ENCODE measurements at places on chromosomes 13 and 19.
A peak's percentile ranks its signal among the peaks of the same experiment; 100 is the strongest.

- no peak for DNase-seq
Observed at GRCh38 chr13:62910541-62911060, 1495.0 kb upstream of the PCDH20 start.

GRCh38 chr13:31166591-31166990 is 4.9 kb upstream of the HSPH1 start:
- DNase-seq = no peak

GRCh38 chr19:51107406-51108065 is 673 bp downstream of the CTU1 start:
- DNase-seq = peak; percentile 20

- no peak for DNase-seq
Observed at GRCh38 chr13:30339738-30340330, 32.5 kb upstream of the KATNAL1 start.

DNA sequence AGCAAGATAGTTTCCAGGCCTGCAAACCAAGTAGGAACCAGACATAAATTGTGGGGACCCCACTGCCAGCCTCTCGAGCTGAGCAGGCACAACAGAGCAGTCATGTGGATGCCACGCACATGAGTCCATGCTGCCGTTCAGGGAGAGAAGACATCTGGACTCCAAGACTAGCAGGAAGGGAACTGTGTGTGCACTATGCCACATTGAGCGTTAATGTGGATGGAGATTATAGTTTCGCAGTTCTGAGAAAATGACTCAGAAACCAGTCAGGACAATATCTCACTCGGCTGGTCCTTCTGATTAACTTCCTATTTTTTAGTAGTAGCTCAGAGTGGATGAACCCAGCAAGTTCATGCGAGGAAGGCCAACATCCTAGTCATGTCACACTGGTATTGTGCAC is 124.9 kb downstream of the CRYL1 start:
- no peak for DNase-seq

- DNase-seq = peak; percentile 42
Observed at GRCh38 chr19:46624958-46625661, at the start of gene PTGIR. Gene PTGIR, minus strand, starts transcription at chr19:46625089. Its CDS starts 864 bp downstream, at chr19:46624225.

- no peak for DNase-seq
Observed at GRCh38 chr19:12208221-12208620, 45.3 kb downstream of the ZNF136 start.

GRCh38 chr13:42747399-42747873 is 33.9 kb upstream of the FAM216B start:
- no peak for DNase-seq

DNA sequence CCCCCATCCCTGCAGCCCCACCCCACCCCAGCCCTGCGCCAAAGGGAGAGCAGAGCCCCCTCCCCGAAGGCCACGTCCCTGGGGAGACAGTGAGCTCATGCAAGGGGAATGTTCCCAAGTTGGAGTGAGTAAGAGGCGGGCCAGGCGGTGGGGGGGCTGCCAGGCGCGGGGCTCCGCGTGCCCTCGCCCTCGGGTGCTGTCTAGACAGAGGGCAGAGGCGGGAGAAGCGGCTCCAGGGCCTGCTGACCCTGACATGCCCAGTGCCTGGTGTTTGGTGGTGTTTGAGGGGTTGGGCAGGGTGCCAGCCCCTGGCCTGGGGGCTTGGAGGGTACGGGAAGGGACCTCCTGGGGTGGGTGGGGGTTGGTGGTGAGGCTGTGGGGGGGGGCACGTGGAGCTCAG is 1.0 kb downstream of the FSTL3 start:
- DNase-seq = peak; percentile 24

DNA sequence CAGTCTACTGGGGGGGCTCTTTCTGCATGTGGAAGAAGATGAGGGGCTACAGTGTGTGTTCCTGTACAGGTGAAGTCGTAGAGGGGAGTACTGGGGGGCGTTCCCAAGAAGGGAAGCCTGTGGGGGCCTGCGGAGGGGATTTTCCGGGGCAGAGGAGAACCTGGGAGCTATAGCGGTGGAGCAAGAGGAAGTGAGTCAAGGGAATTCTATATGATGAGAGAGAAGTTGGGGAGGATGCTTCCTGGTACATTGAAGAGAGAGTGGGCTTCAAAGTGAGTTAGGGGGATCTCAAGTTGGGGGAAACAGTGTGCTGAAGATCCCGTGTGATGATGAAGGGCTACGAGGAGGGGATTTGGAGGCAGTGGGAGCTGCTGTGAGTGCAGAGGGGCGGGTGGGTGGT is 1.9 kb upstream of the CACNG8 start:
- no peak for DNase-seq

DNA sequence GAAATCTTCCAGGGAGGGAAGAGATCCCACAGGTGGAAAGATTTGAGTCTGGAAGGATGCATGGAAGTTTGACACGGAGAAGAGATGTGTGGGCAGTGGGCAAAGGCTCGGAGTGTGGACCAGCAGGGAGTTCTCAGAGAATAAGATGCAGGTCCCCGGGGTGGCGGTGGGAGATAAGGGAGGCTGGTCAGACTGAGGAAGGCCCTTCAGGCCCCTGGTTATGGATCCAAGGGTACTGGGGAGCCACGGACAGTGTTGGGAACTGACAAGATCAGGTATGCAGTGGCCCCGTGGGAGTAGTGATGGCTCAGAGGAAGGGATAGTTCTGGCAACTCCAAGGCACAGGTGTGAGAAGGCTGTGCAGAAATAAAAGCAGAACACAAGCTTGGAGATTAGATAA is 2.5 kb downstream of the CAMSAP3 start:
- DNase-seq = no peak

DNA sequence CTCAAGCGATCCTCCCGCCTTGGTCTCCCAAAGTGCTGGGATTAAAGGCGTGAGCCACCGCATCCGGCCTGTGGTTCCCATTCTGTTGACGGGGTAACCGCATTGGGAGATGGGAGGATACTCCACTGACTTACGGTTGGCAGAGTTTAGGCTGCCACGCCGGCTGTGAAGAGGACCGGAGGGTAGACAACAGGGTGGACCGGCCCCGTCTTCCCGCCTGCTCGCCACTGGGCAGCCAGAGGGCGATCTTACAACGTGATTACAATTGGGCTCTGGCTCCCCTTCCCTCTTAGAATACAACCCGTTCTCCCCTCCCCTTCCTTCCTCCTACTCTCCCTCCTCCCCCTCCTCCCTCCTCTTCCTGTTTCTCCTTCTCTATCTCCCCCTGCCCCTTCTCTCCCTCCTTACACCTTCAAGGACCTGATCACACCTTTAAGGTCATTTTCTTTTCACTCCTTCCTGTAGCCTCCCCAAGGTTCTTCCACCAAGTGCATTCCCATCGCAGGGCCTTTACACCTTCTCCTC is 957 bp upstream of the CCDC194 start:
- peak; percentile 56 for DNase-seq

- no peak for DNase-seq
Observed at GRCh38 chr13:93377196-93377595, 150.6 kb downstream of the GPC6 start.

GRCh38 chr19:45742969-45743368 is 9.7 kb downstream of the MEIOSIN start:
- DNase-seq = no peak

DNA sequence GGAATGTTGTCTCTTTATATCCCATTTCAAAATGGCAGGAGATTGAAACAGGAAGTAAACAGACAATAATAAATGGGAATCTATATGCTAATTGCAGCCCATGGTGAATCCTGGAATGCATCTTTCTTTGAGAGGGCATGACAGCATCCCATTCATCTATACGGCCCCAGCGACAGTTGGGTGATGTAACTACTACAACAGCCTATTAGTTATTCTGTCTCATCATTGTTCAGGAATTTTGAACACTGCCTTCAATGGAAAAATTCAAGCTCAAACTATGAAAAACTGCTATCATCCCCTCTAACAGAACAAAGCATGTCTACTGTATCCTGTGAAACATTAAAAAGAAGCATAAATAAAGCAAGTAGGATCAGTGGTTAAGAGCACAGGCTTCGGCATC is 262.1 kb downstream of the DCT start:
- no peak for DNase-seq

DNA sequence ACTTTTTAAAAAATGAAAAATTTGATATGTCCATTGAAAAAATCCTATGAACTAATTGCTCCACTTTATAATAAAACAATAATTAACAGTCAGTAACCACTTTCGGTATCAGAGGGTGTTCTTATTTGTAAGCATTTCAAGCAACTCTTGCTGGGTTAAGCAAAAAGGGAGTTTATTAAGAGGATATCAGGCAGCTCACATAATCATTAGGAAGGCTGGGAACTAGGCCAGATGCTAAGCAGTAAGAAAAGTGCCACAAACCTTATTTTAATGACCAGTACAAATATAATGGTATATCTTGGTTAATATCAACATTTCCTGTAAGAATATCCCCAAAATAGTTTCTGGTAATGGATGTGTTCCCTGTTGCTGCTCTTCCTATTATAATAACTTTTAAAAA is 2618.3 kb upstream of the PCDH20 start:
- no peak for DNase-seq

DNA sequence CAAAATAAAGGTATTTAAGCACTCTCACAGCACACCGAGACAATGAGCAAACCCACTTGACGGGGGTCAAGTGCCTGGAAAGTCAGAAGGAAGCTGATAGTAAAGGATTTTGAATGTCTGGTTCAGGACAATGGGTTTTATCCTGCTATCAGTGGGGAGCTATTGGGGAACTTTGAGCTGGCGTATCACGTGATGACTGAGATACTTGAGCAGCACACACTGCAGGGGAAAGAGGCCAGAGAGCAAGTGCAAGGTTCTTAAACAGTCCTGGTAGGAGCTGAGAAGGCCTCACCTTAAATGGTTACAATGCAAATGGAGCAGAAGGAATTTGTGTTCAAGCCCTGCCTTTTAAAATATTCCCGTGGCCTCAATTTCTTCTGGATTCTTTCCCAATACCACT is 225.3 kb downstream of the LACC1 start:
- no peak for DNase-seq

DNA sequence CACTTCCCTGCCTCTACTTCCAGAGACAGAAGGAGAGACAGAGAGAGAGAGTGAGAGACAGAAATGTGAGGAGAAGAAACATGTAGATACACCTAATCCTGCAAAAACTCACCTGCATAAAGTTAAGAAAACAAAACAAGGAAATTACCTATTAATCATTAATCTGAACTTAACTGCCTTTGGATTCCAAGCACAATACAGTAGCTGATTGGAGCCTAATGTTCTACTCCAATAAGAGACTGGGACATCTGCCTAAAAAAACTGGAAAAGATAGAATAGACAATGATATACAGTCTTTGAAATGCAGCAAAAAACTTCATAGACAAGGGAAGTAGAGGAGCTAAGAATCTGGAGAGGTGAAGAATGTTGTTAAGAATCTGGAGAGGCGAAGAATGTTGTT is 910.2 kb upstream of the SLC10A2 start:
- DNase-seq = no peak

DNA sequence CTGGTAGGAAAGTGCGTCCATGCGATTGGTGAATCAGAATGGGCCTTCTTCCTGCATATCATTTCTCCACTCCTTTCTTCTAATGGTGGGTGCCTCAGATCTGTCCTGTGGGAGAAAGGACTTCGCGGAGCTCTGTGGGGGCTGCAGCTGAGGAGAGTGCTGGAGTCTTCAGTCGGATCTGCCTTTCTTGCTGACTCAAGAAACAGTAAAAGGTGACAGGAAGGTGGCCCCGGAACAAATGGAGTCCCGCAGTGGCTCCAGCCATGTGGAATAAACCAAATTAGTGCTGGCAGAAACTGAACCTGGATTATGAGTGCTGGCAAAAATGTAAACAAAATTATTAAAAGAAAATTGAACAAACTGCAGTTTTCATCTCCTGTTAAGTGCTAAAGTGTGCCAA is 15.1 kb upstream of the GAS6 start:
- no peak for DNase-seq

- DNase-seq = no peak
Observed at GRCh38 chr13:111424134-111424533, 103.7 kb downstream of the TEX29 start.

GRCh38 chr19:10870955-10871603 is at the start of gene CARM1:
Gene CARM1, plus strand, starts transcription at chr19:10871553. Its CDS starts 150 bp downstream, at chr19:10871703.
- DNase-seq = peak; percentile 99

GRCh38 chr13:74246487-74246886 is 112.3 kb upstream of the KLF12 start:
- no peak for DNase-seq

DNA sequence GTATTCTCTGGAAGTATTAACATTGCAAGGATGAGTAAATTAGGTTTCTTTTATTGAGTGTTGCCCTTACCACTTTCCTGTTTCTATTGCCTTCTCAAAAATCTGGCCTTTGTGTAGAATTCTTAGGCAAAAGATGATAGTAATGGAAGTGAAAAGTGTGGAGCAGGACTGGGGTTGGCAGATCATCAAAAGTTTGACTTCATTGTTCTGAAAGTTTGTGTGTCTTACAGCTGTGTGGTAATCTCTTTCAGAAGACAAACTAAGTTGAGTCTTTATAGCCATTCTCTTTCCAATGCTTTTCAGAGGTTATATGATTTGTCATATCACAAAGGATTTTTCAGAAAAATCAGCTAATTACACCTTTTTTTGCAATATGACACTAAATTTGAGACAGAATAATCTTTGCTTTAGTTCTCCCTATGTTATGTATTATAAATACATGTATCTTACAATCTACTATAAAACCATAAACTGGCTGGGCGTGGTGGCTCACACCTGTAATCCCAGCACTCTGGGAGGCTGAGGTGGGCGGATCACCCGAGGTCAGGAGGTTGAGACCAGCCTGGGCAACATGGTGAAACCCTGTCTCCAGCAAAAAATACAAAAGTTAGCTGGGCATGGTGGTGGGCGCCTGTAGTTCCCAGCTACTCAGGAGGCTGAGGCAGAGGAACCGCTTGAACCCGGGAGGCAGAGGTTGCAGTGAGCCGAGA is 8.7 kb upstream of the KCNRG start:
- DNase-seq = no peak

GRCh38 chr13:32354040-32354439 is 38.7 kb downstream of the BRCA2 start:
- DNase-seq = peak; percentile 8

- no peak for DNase-seq
Observed at GRCh38 chr13:43744261-43745031, 42.3 kb downstream of the ENOX1 start.

DNA sequence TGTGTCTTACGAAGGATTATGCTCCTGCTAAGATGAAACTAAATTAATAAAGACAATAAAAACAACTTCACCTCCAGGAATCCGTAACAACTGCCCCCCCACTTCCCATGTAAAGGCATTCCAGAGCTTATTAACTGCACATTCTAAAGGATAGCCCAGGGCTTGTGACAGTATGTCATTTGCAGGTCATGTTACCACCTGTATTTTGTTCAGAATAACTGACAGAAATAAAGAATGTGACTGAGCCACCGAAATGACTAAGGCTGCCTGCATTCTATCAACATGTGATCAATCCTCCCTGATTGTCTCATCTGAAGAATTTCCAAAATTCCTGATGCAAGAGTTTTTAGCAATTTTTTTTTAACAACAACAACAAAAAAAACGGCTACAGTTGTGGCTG is 117.2 kb downstream of the MIPEP start:
- no peak for DNase-seq

DNA sequence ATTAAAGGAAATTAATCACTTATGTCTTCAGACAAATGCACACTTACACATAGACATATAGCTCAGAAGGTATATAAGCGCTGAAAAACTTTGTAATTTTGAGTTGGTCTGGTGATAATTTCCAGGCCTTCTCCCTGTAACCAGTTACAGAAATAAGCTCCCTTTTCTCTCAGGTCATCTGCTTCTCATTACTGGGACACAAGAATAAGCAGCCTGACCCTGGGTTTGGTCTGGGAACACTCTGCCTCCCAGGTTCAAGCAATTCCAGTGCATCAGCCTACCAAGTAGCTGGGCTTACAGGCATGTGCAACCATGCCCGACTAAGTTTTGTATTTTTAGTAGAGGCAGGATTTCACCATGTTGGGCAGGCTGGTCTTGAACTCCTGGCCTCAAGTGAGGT is 274.5 kb downstream of the LMO7 start:
- no peak for DNase-seq

Data from B cell (primary cell).